ENCODE measurements at places on chromosomes 4 and X.

DNA sequence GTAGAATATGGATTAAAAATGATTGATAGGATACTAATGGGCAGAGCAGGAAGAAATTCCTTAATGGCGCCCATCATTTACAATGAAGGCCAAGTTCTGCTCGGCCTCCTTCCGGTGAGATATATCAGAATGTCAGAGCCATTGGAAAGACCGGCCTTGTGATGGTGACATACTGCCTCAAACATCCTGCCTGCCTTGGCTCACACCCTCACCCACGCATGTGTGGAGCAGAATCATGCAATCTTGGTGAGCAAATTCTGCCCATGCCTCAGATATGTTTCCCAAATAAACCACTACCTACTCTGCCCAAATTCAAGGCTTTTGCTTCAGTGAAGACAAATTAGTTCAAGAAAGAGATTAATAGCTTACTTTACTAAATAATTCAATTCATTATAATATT, 163.3 kb downstream of the MID1 start:
- DNase-seq: no peak

DNA sequence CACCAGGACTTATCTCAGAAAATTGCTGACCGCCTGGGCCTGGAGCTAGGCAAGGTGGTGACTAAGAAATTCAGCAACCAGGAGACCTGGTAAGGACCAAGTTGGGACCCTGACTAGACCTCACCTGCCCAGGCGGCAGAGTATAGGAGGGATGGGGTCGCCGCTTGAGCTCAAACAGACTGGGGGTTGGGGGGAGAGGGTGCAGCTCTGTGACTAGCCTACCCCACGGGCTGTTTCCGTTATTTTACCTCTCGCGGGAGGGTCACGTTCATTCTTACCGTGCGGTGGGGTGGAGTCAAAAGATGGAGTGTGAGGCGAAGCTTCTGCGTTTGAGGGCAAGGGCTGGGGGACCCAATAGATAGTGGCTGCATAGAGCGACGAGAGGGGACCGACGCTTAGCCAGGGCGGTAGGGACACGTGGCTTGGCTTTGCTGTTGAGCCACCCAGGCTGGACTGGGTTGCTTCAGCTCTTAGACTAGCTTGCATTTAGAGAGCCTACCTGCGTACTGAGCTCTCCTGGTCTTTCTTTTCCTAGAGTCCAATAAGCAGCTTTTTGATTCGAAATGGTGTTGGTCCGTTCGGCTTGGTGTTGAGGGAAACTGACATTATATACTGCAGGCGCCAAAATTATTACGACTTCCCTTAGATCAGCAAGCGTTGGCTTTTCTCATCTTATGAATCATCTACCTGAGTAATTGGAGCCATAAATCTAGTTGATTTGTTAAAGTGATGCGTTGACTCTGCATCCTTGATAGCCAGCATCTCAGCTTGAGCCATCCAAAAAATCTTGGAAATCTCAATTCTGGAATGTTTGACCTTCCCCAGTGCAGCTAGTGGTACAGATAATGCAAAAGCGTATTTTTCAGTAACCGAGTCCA, 591 bp downstream of the PRPS1 start:
- no peak for DNase-seq

GRCh38 chr4:52648836-52649235, 10.3 kb downstream of the USP46 start:
- DNase-seq: no peak

GRCh38 chr4:184899261-184900134, 73.7 kb upstream of the ACSL1 start:
- peak; percentile 53 for DNase-seq

GRCh38 chr4:74109870-74110605, 11.0 kb upstream of the CXCL2 start:
- DNase-seq: peak; percentile 96

- no peak for DNase-seq
These were observed 54.5 kb downstream of the CD99L2 start for GRCh38 chrX:150844016-150844415.

DNA sequence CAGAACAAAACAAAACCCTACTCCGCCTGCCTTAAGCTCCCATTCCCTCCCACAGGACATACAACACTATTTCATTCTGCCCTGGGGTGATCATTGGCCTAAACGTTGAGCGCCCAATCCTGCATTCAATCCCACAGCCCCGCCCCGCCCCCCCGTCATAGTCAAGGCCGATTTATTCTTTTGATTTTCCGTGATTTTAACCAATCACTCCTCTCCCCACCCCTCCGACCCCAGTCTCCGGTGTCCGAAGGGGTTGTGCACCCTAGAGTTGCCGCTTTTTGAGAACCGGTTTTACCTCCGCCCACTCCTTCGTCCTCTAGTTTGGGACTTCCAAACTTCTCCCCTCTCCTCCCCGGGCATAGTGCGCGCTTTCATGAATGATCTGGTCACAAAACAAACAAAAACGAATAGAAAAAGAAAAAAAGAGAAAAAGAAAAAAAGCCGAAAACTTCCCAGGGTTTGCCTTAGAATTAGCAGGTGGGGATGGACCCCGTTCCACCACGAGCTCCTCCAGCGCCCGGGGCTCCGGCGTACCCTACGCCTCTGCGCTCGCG, 446 bp upstream of the UBE2A start:
- no peak for DNase-seq

DNA sequence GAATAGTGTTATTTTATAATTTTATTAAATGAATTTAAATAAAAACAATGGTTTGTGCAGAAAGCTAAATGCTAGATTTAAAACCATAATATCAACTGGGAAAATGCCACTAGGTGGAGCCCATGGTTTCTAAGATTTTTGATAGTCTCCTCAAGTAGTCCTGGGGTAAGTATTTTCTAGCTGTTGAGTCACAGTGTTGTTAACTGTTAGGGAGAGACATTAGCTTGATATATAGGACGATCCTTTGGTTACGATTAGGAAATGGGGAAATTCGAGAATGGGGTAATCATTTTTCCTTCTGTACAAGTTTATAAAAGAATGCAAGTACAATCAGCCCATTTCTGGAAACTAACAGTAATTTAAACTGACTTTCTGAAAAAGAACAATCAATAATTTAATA, 378.4 kb downstream of the ANKRD50 start:
- DNase-seq: peak; percentile 74

- DNase-seq: peak; percentile 18
These were observed 772 bp upstream of the WNK3 start for GRCh38 chrX:54358424-54359211.

DNA sequence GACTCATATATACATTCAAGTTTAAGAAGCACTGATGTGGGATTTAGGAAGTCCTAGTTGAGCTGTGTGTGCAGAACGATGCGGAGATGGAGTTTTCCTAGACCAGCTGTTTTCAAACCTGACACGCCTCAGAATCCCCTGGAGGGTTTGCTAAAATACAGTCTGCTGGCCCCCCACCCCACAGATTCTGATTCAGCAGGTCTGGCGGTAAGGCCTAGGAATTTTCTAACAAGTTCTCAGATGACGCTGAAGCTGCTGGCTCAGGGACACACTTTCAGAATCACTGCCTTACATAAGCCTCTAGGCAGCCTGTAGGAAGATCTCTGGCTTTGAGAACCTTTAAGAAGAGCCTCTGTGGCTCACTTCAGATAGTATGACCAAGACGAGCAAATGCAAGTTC, 73.1 kb downstream of the PHEX start:
- DNase-seq: no peak

- DNase-seq: no peak
These were observed 37.2 kb downstream of the EIF4E start for GRCh38 chr4:98891478-98892337.

- DNase-seq: no peak
These were observed 568 bp upstream of the CASP6 start for GRCh38 chr4:109703664-109704361.

DNA sequence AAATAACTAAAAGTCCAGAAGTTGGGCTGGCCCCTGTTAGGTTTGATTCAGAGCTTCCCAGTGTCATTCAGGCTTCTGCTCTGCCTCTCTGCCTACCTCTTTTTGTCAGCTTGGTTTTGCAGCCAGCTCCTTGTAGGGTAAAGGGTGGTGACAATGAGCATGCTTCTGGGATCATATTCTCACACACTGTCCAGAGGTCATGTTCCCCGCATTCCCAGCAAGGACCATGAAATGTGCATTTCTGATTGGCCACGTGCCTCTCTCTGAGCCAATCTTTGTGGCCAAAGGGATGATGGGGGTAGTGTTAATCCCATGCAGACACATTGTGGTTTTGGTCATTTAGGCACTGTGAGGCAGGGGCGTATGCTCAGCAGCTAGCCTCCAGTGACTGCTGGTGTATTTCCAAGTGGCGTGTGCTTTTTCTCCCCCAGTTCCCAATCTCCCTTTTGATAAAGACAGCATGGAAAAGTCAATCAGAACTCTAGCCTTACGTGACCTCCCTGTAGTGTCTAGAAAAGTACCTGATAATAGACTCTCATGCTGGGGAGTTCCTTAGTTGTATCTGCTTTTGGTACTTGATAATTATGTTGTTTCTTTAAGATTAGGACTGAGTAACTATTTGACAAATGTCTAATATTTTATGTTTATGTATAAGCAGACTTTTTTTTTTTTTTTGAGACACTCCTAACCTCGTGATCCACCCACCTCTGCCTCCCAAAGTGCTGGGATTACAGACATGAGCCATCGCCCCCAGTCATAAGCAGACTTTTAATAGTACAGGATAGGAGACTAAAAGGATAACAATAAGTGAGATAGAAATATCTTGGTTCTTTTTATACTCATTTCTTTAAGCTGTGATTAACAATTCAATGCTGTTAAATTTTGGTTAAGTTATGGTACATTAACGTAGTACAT, 57.8 kb downstream of the KIAA0232 start:
- DNase-seq: no peak

DNA sequence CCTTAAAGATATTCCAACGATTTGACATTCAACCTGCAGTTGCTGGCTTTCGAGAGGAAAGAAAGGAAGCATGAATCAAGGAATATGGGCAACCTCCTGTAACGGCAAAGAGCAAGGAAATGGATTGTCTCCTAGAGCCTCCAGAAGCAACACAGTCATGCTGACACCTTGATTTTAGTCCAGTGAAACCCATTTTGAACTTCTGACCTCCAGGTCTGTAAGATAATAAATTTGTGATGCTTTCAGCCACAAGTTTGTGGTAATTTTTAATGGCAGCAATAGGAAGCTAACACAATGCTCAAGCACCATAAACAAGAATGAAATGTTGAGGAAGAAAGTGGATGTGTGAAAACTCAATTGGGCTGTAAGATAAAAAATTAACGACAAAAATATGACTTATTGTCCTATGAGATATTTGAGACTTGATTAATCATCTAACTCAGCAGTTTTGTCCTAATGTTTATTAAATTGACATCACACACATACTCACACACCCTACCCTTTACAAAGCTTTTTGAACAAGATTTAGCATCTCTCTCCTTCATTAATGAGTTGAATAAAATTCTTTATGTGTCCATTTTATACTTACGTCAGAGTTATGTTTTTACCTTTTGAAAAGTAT, 857.2 kb upstream of the INTU start:
- DNase-seq: no peak

DNA sequence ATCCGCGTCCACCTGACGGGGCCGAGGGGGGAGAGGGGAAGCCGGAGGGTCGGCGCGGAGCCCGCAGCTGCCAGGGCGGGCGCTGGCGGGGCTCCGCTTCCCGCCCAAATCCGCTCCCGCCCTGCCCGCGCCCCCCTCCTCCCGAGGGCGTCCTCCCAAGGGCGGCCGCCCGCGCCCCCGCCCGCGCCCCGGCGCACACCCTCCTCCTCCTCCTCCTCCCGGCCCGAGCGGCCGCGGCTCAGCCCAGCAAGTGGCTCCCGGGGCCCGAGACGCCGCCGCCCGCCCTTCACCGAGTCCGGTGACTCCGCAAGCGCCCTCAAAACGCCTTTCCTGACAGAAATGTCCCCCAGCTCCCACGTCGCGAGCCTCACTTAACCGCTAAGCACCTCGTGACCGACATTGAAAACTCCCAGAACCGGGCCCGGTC, 487 bp downstream of the HMGB2 start:
- DNase-seq: no peak

- no peak for DNase-seq
These were observed 52.6 kb upstream of the DCTD start for GRCh38 chr4:182969651-182970279.

DNA sequence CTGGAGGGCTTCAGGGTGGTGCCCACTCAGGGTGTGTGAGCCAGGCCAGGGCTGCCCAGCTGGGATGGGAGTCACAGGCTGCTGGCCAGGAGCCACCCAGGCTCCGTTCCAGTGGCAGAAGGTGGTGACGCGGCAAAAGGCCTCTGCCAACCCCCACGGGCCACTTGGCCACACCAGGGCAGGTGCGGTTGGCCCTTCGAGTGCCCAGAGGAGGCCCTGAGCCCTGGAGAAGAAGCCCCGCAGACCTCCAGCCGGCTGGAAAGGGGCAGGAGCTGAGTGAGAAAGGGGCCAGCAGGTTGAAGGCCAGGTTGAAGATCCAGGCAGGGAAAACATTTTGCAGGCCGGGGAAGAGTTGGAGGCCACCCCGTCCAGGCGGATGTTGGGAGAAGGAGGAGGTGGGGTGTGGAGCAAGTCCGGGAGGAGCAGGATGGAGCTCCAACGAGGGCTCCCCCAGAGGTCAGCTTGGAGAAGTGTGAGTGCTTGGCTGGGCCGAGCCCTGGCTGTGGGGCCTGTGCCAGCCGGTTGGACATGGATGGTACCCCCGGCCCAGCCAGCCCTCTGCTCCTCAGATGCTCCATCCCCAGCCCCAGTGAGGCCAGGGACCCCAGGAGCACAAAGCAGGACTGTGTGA, 2.8 kb upstream of the CPLX1 start:
- DNase-seq: no peak

DNA sequence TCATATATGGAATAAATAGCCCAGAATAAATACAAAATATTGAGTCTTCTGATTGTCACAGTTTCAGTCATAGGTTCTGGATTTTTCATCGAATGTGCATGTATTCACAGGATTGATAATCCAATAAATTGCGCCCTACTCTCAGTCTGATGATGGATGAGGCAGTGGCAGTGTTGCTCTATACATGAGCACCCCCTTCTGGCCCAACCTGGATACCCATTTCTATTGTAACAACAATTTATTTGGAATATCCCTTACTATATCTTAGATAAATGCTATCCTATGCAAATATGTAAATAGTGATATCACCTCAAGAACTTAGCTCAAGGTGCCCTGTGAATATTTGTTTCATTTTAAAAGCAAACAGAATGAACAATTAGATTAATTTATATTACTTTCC, 733.7 kb upstream of the PABPC4L start:
- DNase-seq: no peak

GRCh38 chr4:153785910-153786721, 2.8 kb downstream of the SFRP2 start:
- DNase-seq: peak; percentile 54

Measured in kidney glomerular epithelial cell (primary cell).